ENCODE measurements at places on chromosomes 5 and 9.

DNA sequence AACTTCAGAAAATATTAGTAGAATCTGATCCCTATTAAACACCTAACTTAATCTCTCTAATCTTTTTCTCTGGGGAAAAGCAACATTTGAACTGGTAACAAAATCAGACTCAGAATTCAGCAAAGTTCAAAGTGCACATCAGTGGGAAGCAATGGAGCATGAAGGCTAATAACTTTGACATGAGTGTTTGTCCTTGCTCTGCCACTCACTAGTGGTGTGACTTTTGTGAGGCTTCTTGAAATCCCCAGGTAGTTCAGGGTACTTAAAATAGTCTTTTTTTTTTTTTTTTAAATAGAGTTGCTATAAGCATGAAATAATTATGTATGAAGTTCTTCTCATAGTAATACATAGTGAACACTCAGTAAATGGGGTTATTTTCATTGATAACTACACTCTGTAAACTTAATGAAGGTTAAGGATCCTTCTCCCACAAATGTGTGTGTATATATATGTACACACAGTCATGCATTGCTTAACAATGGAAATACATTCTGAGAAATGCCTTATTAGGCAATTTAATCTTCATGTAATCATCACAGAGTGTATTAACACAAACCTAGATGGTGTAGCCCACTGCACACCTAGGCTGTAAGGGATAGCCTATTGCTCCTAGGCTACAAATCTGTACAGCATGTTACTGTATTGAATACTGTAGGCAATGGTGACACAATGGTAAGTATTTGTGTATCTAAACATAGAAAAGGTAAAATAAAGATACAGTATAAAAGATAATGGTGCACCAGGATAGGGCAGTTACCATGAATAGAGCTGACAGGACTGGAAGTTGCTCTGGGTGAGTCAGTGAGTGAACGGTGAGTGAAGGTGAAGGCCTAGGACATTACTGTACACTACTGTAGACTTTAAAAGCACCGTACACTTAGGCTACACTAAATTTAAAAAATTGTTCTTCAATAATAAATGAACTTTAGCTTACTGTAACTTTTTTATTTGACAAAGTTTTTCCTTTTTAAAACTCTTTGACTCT lies 73.3 kb upstream of the HMHB1 start:
- no peak for DNase-seq

- no peak for DNase-seq
These were observed 84.1 kb upstream of the DMRT1 start for GRCh38 chr9:757246-757881.

DNA sequence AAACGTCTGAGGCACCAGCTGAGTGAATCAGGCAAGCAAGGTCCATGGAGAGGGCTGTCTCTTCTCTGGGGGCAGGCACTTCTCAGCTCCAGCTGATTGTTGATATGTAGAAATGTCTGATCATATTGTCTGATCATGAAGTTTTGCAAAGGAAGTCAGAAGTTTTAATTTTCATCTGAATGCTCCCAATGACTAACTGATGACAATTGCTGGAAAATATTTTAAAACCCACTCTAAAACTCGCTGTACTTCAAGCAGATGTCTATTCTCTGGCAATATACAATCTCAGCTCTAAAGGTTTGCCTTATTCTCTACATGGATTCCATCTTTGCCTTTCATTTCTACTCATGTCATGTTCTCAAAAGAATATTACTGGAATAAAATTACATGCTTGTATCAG lies 12.7 kb downstream of the PLK2 start:
- no peak for DNase-seq

DNA sequence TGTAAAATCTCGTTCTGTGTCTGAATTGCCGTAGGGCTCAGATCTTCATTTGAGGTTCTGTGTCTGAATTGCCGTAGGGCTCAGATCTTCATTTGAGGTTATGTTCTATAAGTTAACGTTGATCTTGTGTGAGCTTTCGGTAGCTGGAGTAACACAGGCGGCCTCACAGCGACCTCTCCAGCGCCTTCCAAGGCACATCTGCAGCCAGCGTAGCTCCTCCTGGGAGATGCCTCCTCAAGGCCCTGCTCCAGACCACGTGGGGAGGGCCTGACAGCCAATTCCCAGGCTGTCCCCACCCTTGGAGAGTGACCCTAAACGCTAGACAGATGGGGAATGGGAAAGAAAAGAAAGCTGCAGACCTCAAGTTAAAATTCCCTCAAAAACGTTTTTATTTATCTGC lies 8.7 kb upstream of the AHRR start:
- DNase-seq = no peak

GRCh38 chr9:92664394-92665152 lies 5.4 kb downstream of the IPPK start:
- DNase-seq = peak; percentile 33

DNA sequence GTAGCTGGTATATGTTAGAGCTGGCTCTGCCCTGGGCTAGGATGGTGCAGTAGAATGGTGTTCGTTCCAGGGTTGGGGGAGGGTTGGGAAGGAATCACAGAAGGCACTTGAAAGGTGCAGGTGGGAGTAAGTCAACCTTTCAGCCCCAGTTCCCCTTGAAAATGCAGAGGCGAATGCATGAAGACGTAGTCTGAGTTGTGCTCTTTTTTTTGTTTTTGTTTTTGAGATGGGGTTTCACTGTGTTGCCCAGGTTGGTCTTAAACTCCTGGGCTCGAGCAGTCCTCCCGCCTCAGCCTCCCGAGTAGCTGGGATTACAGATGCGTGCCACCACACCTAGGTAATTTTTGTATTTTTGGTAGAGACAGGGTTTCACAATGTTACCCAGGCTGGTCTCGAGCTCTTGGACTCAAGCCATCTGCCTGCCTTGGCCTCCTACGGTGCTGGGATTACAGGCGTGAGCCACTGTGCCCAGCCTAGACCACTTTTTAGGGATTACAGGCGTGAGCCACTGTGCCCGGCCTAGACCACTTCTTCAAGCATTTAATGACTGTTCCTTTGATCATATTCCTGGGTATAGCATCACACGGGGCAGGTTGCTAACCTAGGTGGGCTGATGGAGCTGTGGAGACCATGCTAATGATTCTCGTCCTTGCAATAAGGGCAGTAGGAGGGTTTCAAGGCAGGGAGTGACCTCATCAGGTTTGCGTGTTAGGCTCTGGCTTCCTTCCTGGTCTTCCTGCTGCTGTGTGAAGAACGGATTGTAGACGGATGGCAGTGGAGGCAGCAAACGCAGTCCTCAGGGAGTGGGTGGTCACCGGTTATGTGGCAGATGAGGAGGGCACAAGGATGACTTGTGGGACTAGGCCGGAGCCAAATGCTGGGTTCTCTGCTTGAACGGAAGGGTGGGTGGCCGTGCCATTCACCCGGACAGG lies 13.7 kb downstream of the EHMT1 start:
- no peak for DNase-seq

DNA sequence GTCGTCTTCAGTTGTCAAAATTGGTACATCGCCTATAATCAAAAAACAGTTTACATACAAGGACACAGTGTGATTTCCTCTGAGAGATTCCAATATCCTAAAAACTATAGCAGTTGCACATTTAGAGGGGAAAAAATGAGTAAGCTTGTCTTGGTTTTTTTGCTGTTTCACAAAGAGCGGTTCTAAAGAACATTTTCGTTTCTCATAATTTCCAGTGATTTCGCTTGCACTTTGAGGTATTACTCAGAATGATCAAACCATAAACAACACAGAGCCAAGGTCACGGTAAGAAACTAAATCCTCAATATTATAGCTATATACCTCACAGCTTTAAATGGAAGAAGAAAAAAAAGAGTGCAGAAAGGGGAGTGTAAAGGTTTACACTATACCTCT lies 861 bp downstream of the MTX3 start:
- no peak for DNase-seq

- DNase-seq = no peak
These were observed 239.3 kb upstream of the SGCD start for GRCh38 chr5:156087577-156088110.

DNA sequence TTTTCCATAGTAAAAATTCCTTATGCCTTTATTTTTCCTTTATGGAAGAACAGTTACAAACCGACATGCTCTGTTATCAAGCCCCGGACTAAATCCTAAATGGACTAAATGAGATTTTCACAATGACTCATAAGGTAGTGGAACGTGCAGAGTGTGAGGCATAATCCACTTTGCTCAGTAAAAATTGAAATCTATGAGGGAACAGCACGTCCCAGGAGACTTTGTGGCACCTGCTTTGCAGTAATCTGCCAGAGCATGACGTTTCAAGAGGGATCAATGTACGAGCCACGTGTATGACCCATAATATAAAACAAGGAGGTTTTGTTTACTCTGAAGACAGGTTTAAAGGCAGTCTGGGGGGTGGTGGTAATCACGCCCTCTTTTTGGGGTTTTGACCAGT lies 83.8 kb upstream of the GNA14 start:
- DNase-seq = no peak

- no peak for DNase-seq
These were observed 2.0 kb downstream of the TMEM268 start for GRCh38 chr9:114613087-114613486.

GRCh38 chr5:31682851-31683250 lies 43.9 kb downstream of the PDZD2 start:
- no peak for DNase-seq

GRCh38 chr9:69919461-69920061 lies 98.9 kb downstream of the CFAP95 start:
- DNase-seq = no peak

DNA sequence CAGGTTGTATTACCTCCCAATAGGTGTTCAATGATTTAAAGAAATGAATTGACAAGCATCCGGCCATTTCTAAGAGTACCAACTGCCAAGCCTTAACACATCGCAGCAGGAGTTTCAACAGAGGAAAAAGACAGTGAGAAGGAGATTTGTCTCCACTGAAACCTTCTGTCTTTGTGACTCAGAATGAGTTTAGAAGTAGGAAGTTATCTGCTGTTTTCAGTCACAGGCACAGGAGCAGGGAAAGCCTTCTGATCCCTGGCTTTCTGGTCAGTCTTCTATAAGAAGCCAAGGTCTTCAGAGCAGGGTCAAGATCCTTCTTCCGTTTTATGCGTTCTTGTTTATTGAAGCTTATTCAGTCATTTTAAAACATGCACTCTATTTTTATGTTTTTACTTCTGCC lies 390.7 kb upstream of the PCSK5 start:
- no peak for DNase-seq

DNA sequence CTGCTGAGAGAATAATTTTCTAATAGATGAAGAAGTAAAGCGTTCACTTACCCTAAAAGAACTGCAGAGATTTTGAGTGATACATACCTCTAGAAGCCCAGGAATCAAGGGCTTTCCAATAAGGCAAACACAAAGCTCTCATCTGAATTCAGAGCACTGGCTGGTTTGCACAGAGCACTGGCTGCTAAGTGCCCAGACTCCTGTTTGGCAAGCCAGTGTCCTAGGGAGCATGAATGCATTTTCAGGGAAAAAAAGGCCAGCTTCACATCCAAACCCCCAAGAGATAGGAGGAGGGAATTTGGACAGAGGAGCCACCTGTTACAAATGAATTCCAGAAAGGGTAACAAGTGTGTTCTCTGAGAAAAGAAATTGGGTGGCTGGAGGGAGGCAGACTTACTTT lies 65.3 kb downstream of the ARSB start:
- no peak for DNase-seq

- no peak for DNase-seq
These were observed 215.2 kb upstream of the ELAVL2 start for GRCh38 chr9:24041160-24041690.

GRCh38 chr9:32426278-32426939 lies 42.0 kb downstream of the ACO1 start:
- no peak for DNase-seq

GRCh38 chr9:118395415-118395814 lies 691.2 kb downstream of the TLR4 start:
- DNase-seq = no peak

GRCh38 chr9:112361601-112362000 lies 18.3 kb upstream of the HSDL2 start:
- DNase-seq = no peak

- no peak for DNase-seq
These were observed 34.5 kb downstream of the ECPAS start for GRCh38 chr9:111449705-111450104.

- no peak for DNase-seq
These were observed 312.2 kb downstream of the SPOCK1 start for GRCh38 chr5:137186759-137187461.

GRCh38 chr9:97373331-97373730 lies 38.6 kb upstream of the TDRD7 start:
- no peak for DNase-seq

- DNase-seq = no peak
These were observed 4.7 kb downstream of the MYORG start for GRCh38 chr9:34371886-34372466.

DNA sequence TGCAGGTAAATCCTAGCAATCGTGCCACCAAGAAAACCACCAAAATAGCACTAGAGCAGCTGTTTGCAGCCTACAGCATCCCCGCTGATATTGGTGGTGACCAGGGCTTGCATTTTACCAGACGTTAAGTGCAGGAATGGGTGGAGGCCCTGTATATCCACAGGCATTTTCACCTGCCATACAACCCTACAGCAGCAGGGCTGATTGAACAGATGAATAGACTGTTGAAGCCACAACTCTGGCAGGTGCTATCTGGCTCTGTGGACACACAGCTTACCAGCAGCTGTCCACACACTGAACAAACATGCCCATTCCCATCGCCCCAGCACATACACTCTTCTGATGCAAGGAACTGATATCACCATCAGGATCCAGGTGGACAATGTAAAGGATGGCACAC lies 154.5 kb upstream of the APC start:
- DNase-seq = no peak

- peak; percentile 61 for DNase-seq
These were observed 1111.8 kb downstream of the TAF11L14 start for GRCh38 chr5:18745988-18746615.

- no peak for DNase-seq
These were observed 9.4 kb downstream of the OR2K2 start for GRCh38 chr9:111320631-111321030.

DNA sequence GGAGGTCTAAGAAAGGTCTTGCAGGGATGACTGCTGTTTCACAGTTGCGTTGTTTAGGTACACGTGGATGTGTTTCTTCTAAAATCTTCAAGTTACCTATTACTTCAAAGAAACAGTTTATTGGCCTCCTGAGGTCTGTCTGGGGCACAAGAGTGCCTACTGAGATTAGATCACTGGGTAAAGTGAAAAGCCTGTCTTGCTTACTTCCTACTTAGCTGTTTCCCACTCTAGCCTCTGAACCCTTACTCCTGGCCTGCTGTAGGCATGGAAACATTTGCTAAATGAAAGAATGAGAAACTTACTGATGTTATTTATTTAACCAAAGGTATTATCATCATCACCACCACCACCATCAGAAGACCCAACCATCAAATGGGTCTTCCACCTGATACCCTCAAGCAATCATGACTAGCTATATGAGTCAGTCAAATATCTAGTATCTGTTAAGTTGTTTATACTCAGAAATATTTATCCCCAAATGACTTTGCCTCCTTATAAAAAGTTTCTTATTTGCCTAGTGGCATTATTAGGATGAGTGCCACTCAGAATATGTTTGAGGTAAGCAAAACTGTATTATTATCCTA lies 92.5 kb downstream of the ELAVL2 start:
- no peak for DNase-seq

Measured in activated T-cell treated with anti-CD3 and anti-CD28 coated beads, Interleukin-2, amount 50 U/mL, for 48 hours (primary cell).